Bronchial epithelial cell (primary cell): ENCODE measurements at places on chromosomes 16 and 17. TPM values are rescaled to one million over a fixed set of nuclear protein-coding genes. Genes with fewer than 3 reads are reported as not detected.
A peak's percentile ranks its signal among the peaks of the same experiment; 100 is the strongest.

The WSCD1 gene
- 0.13 and 0.26 TPM in 2 replicates for total RNA-seq

The WNK4 gene
- under 0.01 and 0.13 TPM in 2 replicates for total RNA-seq

The TSPOAP1 gene
- total RNA-seq, result 0.26 and 0.53 TPM in 2 replicates

The PSMC3IP gene
- 1.3 and 2.0 TPM in 2 replicates for total RNA-seq

The SAP30BP gene
- 58.4 and 65.0 TPM in 2 replicates for total RNA-seq

The HOXB13 gene
- not detected in 2 replicates for total RNA-seq

The BCAR1 gene
- 32.5 and 44.2 TPM in 2 replicates for total RNA-seq

DNA sequence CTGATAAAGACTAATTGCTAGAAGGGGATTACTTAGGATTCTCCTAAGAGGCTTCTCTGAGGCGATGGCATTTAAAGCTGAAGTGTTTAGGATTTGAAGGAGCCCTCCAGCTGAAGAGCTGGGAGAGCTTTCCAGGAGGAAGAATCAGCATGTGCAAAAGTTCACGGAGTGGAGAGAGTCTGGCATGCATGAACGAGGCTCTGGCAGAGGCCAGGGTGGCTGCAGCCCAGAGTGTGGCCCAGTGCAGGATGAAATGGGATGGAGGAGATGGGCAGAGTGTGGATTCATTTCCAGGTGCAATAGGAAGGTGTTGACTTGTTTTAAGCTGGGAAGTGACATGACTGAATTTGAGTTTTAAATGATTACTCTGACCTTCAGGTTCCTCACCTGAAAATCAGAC, 249.0 kb upstream of the CCL2 start:
- DNase-seq, result no peak

DNA sequence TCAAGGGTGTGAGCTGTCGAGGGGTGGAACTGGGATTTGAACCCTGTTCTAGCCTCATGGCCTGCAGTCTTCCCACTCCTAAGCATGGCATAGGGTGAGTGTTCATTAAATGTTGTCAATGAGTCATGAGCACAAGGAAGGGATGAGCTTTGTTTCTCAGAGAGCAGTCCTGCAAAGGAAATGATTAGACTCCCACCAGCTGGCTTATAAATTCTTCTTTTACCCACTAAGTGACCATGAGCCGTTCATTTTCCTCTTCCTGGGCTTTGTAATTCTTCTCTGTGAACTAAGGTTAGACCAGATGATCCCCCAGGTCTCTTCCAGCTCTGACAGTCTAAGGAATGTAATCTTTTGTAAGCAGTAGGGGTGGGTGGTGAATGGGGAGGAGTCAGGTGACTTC, 47.9 kb upstream of the HNF1B start:
- DNase-seq, result peak; percentile 42

DNA sequence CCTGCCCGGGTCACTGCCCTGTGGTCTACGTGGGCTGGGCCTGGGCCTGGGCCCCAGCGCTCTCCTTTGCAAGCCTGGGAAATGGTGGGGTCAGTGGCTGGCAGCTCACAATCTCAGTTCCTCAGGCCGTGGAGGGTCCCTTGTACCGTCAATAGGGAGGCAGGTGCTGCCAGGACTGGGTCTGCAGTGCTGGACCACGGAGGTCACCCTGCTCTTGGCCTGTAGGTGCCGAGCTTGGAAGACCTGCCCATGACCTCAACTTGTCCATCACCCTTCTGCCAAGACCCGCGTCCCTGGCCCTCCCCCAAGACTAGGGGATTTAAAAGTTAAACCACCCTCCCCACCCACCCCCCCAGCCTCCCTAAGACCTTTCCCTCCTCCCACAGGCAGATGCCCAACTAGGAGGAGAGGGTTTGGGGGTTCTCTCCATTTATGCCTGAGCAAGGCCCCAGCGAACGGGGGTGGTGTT, 2.5 kb downstream of the TBX2 start:
- DNase-seq, result no peak

DNA sequence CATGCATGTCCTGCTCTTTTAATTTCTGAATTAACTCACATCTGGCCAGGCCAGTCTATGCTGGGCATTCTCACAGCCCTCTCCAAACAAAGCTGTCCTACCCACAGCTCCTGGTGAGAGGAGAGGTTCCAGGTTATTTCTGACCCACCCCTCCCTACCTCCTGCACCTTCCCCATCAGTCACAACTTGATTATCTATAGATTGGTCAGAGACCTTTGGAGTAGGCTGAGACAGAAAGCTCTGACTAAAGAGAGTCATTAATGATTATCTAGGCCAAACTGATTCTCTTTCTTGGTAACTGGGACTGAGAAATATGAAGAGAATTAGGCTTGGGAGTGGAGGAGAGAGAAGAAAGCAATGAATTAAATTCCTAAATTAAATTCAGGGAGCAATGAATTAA, 1.4 kb upstream of the KRT222 start:
- DNase-seq, result no peak

DNA sequence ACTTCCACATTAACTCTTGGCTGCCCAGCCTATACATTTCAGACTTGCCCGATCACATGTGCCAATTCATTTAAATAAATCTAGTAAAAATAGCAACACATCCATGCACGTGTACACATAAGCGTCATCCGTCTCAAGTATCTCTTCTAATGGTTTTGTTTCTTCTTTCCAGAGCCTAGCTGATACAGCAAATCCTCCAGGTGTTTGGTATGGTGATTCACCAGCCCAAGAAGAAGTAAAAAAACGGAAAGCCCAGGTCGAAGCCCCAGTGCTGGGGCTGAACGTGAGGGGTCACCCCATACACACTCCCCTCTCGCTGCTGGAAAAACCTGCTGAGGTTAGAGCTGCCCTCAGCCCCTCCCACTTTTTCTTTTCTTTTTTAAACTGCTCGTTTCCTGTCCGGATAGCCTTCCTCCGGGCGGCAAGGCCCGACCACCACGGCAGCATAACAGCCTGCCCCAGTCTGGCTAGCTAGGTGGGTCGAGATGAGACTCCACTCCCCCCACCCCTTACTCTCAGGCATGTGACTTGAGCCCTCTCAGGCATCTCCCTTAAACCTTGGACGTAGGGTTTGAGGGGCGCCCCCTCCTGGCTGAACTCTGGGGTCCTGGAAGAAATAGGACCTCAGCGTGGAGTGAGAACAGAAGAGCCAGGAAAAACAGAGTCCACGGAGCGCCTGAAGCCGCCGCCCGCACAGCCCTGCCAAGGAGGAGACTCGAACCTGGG, 13.9 kb upstream of the OR1F1 start:
- DNase-seq, result peak; percentile 61
